Fibroblast of skin of abdomen (primary cell): ENCODE measurements at places on chromosomes 7 and 10.

GRCh38 chr10:77906951-77907421, 19.6 kb downstream of the DLG5 start:
- no peak for DNase-seq

GRCh38 chr7:3922175-3922635, 621.2 kb downstream of the SDK1 start:
- peak; percentile 95 for DNase-seq

DNA sequence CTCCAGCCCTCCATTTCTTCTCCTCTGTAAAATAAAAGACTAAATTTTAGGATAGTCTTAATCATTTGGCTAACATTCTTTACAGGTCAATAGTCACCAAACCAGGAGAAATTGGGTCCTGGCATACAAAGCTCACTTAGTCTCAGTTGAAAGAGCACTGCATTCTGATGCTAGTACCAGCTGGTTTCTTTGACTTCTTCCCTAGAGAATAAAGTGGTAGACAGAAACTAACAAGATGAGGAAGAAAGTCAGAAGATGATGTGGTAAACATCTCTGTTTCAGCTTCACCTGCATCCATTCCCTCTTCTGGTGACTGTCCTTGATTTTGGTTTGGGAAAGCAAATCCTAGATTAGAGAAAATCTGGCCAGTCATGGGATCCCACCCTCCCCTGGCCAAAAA, 37.2 kb downstream of the NKX2-3 start:
- no peak for DNase-seq

DNA sequence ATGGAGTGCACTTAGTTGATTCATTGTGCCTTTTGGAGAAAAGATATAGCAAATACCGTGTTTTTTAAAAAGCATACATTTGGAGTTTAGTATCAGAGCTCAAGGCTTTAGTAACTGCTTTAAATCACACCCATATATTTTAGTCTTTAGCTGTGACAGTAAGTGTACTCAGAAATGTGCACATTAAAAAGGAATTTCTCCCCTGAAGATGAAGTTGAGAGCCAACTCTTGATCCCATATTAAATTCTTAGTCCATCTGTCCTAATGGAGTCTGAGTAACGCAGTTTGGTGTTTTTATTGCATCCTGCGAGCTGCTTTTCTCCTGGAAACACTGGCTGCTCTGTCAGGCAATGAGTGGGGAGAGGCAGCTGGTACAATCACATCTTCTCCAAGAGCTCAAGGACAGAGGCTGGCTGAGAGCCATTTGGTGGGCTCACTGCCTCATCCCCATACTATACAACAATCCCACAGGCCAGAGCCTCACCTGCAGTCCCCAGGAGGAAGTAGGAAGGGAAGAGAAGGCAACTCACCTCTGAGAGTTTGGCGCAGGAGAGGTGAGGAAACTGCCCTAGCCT, 473.6 kb upstream of the C7orf33 start:
- DNase-seq = no peak

GRCh38 chr7:197413-198335, 5.3 kb downstream of the FAM20C start:
- DNase-seq = no peak

- peak; percentile 80 for DNase-seq
Measured at GRCh38 chr10:21317902-21318301, 207.6 kb downstream of the SKIDA1 start.

DNA sequence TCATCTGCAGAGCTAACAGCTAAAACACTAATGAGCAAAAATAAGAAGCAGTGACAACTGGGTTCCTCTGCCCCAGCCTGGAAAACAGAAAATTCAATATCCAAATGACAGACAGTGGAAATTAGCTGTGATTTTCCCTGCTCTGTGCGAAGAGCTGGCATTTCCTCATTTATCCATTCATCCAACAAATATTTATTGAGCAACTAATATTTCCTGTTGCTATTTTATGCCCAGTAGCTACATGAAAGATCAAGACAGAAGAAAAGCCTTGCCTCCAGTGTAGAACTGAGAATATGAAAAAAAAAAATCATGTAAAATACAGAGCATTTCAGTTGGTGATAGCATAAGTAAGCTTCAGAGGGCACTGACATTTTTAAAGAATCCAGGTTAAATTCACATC, 140.9 kb downstream of the ABCA13 start:
- DNase-seq = no peak

DNA sequence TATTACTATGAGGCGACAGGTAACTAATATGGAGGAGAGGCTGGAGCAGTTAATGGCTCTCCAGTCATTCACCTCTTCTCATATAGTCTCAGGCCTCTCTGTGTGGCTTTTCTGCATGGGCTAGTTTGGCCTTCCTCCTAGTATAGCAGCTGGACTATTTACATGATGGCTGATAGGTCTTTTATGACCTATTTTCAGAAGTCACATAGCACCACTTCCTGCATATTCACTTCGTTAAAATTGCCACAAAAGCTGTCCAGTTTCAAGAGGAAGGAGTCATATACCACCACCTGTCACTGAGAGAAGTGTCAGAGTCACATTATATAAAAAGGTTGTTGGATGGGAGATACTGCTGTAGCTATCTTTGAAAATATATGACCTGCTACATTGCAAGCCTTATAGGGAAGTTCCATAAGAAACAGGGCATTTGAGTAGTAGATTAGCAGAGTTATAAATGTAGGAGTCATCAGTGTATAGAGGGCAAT, 8.0 kb upstream of the DMTF1 start:
- no peak for DNase-seq

GRCh38 chr7:38312821-38313220, 39.4 kb upstream of the TARP start:
- no peak for DNase-seq

DNA sequence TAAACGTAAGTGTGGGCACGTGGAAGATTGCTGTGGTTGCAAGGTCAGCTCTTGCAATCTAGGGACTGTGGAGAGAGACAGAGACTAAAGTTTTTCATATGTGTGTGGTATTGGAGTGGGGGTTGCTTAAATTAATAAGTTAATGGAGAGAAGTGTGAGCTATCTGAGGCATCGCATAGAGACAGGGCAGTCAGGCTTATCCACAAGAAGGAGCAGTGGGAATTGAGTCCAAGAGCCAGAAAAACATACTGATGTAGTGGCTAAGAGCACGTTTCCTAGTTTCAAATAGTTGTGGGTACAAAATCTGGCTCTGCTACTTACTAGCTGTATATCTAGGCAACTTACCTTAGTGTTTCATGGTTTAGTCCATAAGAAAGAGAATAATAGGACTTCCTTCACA, 65.8 kb downstream of the SORCS3 start:
- no peak for DNase-seq

DNA sequence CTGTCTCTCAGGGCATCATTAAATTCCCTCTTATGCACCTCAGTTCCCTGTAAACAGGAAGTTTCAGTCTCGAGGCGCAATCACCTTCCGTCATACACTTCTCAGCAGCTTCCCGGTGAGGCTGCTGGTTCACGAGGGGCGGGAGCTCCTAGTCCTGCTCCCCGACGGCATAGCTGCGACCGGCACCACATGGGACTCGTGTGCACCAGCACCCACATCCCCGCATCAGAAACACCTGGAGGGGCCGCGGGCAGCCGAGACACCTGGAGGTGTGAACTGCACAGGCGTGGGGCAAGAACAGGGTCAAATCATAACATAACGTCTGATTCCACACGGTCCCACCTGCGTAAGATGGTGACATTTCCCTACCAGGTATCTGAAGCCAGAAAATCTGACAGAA, 52.7 kb downstream of the DIP2C start:
- DNase-seq = no peak

GRCh38 chr10:87613751-87614150, 45.9 kb upstream of the PAPSS2 start:
- DNase-seq = peak; percentile 30

- DNase-seq = peak; percentile 35
Measured at GRCh38 chr7:111855842-111856227, 293.5 kb upstream of the IMMP2L start.

- DNase-seq = peak; percentile 78
Measured at GRCh38 chr7:668139-668931, 58.2 kb upstream of the DNAAF5 start.

- DNase-seq = peak; percentile 70
Measured at GRCh38 chr10:3813986-3814837, 29.2 kb upstream of the KLF6 start.

DNA sequence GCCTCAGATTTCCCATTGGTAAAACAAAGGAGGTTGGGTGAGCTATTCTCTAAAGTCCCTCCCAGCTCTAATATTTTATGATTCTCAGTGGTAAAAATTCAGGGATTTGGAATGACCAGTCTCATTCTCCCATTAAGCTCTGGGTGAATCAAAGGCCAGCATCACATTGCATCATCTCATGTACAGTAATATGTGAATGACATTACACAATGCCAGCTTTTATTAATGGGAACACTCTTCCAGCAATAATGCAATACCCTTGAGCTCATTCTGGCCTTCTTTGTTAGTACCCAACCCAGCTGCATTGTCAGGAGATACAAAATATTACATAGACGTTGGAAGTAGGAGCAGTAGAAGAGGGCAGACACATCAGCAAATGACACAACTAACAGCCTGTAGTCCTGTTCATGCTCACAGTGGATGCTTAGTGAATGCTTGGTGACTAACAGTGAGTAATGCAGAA, 100.0 kb upstream of the EGR2 start:
- DNase-seq = peak; percentile 88

DNA sequence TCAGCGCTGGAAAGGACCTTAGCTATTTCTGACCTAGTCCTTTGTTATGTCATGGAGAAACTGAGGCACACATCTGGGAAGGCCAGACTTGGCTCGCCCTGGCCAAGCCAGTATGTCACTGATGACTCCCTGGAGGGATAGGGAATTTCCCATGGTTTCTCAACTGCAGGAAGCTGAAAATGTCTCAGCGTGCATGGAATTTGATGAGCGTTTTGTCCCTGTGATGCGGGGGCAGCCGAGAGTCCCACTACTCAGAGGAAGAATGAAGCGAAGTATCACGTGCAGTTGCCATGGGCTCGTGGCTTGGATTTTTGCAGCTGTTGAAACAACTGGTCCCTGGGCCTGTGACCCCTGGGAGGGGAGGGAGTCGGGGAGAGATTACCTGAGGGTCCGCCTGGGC, 44.8 kb downstream of the CLIP2 start:
- DNase-seq = peak; percentile 75

DNA sequence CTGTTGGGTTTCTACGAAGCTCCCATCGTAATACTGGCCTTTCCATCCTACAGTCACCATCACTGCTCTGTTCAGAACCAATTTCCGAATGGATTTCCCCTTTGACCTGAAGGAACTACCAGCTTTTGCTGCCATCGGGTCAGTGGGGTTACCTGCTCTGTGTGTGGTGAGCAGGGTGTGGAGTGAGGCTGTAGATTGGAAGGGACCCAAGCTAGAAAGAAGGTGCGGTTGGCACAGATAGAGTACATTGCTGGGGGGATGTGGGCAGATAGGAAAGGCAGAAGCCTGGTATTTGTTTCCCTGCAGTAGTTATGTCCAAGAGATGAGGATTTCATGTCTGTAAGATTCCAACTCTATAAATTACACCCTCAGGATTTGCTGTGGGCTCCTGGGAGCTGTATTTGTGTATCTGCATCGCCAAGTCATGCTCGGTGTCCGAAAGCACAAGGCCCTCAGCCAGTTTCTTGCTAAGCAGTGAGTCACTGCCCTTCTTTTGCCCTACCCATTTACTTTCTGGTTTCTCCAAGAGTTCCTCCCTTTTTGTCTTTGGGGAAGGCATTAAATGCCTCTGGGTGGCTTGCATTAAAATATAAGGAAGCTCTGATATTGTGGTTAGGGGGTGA, 15.4 kb downstream of the CLCN1 start:
- DNase-seq = peak; percentile 77

GRCh38 chr7:7176406-7177043, 5.8 kb upstream of the C1GALT1 start:
- peak; percentile 82 for DNase-seq

DNA sequence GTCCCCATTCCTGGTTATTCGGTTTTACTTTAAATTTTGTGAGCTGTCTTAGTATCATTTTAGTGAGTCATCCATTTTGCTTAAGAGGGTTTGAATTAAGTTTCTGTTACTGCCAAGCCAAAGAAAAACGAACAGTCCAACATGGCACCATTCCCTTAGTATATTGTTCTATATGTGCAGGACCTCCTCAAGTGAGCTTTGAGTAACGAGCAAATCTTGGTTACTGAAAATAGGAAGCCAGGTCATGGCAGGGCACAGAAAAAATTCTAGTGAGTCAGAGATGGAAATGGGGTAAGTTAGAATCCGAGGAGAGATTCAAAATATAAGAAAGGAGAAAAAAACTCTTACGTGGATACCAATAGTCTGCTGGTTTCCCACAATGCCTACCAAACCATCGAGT, 292.9 kb downstream of the BAMBI start:
- no peak for DNase-seq
